ENCODE measurements at places on chromosomes 3 and 15.

DNA sequence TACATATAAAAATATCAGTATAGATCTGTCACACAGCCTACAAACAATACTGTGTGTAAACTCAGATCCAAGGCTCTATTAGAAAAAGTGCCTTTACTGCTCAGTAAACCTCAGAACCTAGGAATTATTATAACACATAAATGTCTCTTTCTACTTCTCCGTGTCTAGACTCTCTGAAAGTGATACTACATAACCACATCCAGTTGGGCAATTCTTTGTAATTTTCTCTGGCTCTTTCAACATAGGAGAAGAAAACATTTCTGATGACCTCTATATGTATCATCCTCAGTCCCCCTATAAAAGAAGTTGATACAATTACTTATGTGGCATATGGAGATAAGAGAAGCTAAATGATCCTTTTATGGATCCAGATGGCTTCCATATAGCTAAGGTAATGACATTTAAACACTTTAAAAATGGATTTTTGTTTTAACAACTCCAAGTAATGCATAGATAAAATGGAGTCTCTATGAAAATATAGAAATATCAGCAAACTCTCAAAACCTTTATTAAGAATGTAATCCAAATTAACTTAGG is 104.5 kb downstream of the LSAMP start:
- no peak for DNase-seq

- DNase-seq = no peak
Observed at GRCh38 chr3:52795298-52795900, 803 bp downstream of the ITIH3 start.

DNA sequence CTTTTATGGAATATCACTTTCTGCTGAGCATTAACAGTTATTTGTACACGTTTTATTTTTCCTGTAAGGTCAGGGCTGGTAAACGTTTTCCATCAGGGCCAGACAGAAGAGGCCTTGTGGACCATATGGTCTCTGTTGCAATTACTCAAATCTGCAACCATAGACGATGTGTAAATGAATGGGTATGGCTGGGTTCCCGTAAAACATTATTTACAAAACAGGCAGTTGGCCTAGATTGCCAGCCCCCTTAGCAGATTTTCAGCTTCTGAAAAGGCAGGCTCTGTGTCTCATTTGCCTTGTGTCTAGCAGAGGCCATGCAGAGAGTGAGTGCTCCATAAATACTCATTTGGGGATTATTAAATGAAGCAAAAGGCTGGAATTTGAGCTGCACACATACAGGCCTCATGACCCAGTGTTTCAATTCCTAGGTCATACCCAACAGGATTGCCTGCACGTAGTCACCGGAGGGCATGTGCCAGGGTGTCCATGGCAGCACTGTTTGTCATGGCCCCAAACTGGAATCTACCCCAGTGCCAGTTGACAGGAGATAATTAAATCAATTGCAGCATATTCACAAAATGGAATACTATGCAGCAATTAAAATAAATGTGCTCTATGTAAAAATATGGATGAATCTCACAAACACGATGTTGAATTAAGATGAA is 51.3 kb downstream of the GPD1L start:
- DNase-seq = no peak

DNA sequence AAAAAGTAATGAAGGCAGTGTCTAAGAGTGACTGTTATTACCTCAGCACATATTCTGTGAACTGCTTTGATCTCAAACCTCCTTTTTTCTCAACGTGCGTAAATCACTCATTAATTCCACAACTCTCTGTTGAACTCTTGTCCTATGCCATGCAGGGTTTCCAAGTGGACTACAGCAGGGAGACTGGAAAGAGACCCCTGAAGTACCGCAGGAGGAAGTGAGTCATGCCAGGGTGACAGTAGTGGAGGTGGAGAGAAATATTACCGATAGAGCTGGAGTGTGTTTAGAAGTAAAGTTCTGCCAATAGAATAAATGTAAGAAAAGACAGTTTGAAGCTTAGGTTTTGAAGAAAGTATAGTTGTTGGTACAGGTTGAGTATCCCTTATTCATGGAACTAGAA is 908.9 kb downstream of the ROBO1 start:
- no peak for DNase-seq

DNA sequence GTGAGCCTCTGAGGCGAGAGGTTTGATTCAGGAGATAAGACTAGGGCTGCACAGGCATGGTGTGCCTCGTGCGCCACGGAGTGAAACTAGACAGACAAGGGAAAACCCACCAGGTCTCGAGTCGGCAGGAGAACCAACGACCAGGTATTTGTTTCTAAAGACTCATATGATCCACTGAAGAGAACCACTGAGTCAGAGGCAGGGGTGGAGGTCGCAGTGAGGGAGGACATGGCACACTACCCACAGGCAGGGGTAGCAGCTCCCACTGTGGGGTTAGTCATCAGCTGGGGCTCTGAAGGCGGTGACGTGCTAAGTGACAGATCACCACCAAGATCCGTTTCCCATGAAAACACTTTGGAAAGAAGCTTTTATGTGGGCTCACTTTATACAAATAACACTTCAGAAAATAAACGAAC is 45.7 kb downstream of the CHSY1 start:
- DNase-seq = peak; percentile 88

DNA sequence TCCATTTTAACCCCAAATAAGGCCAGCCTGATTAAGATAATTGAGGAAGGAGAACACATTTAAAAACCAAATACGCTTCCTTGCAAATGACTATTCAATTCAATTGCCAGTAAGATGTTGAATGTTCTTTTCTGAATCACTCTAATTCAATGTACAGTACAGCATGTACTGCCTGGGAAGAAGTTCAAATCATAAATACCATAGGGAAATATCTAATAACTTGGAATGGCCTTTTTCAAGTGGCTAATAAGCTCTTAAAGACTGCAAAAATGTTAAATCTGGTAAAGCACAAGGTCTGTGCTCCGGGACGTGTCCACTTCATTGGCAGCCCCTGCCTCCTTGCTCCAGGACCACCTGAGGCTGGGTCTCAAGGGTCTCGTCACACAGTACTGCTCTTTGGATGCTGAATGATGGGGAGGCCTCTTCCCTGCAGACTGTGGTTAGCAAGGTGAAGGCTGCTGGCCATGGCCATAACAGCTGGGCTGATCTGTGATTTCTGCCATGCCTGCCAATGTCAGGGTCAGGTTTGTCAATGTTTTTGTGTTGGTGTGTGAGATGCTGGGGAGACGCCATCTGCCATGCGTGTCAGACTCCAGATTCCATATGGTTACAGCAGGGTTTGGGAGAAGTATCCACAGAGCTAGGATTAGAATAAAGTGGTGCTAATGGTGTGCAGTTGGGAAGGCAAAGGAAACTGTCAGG is 300.5 kb downstream of the ADAMTS17 start:
- DNase-seq = no peak

DNA sequence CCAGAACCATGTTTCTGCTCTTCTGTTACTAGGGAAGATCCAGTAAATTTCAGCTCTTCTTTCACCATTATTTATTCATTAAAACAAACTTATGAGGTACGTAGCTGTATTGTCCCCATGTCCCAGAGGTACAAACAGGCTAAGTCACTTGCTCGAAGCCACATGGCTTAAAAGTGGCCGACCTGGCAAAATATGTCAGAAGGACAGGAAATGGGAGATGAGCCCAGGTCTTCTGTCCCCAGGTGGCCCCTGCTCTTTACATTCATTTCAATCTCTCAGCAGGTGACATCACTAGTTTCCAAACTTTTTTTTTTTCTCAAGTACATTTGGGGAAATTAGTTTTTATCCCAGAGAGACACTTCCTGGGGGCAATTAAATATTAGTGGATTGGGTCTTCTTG is 34.1 kb upstream of the LPP start:
- DNase-seq = no peak

GRCh38 chr3:101667844-101668243 is 9.1 kb downstream of the ZBTB11 start:
- DNase-seq = no peak

GRCh38 chr15:99054892-99055291 is 47.3 kb upstream of the PGPEP1L start:
- no peak for DNase-seq

DNA sequence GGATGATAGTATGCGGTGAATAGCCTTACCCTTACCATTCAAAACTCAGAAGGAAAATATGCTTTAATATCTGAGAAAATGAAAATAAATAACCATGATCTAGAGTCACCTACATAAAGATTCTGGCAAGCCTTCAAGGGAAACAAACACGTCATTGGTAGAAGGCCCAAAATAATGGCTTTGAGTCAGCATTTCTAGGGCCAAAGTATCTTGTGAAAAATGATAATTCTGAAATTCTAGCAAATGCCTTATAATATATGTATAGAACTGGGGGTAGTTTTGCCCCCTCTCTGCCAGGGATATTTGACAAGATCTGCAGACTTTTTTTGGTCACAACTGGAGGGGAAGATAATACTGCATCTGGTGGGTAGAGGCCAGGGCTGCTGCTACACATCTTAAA is 15.4 kb downstream of the PLSCR1 start:
- no peak for DNase-seq

GRCh38 chr3:117441851-117442250 is 732.3 kb downstream of the TUSC7 start:
- DNase-seq = no peak

- DNase-seq = no peak
Observed at GRCh38 chr3:121481106-121481880, 64.5 kb downstream of the POLQ start.

- no peak for DNase-seq
Observed at GRCh38 chr3:151351219-151351618, 21.9 kb upstream of the P2RY13 start.

GRCh38 chr3:181103605-181104004 is 114.1 kb upstream of the DNAJC19 start:
- DNase-seq = no peak

DNA sequence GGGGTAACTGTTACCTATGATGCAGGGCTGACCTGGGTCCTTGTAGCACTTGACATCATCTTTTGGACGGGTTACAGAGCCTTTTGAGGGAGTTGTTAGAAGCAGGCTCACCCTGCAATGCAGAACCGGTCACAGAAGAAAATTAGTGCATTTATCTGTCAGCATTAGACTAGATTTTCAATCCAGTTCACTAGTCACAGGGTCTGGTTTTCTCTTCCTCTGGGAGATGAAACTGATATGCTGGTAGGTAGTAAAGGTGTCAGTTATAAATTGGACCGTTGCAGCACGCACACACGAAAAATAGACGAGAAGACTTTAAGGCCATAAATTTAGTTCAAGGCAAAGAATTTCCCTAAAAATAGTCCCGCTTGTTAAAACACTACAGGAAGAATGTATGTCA is 532.3 kb upstream of the ATP11B start:
- DNase-seq = no peak

DNA sequence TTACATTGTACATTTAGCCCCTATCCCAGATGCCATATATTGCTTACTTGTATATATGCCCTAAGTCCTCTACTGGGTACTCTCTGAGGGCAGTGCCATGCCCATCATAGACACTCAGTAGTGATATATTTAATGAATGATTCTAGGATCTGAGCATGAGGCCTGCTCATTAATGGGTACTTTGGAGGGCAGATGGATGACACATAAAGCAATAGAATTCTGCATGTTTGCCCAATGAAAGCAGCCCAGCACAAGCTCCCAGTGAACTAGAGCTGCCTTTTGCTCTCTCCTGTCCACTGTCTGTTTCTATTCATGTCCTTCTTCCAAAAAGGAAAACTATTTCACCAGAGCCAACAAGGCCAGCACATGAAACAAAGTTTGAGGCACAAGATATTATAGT is 63.9 kb downstream of the TGFBR2 start:
- DNase-seq = no peak
